ENCODE measurements at places on chromosomes 16 and 17. TPM values are rescaled to one million over a fixed set of nuclear protein-coding genes. Genes with fewer than 3 reads are reported as not detected.

The CACNA1G gene
- 4.4 TPM for total RNA-seq

The ITGAX gene
- total RNA-seq: 15.2 TPM

The KRT15 gene
- total RNA-seq: not detected

The ICAM2 gene
- total RNA-seq: 36.4 TPM

The ACE gene
- total RNA-seq: 9.9 TPM

The MYCBPAP gene
- 0.69 TPM for total RNA-seq

The C17orf100 gene
- 1.2 TPM for total RNA-seq

The CTDNEP1 gene
- total RNA-seq: 79.5 TPM

The MT3 gene
- total RNA-seq: not detected

Data from posterior vena cava (tissue), 2 donors.